ENCODE measurements at places on chromosomes 12 and 14. TPM values are rescaled to one million over a fixed set of nuclear protein-coding genes. Genes with fewer than 3 reads are reported as not detected.
A peak's percentile ranks its signal among the peaks of the same experiment; 100 is the strongest.

GRCh38 chr12:110725267-110725666 lies 17.4 kb downstream of the PPP1CC start:
- no peak for DNase-seq

Gene LALBA
- not detected for polyA plus RNA-seq

DNA sequence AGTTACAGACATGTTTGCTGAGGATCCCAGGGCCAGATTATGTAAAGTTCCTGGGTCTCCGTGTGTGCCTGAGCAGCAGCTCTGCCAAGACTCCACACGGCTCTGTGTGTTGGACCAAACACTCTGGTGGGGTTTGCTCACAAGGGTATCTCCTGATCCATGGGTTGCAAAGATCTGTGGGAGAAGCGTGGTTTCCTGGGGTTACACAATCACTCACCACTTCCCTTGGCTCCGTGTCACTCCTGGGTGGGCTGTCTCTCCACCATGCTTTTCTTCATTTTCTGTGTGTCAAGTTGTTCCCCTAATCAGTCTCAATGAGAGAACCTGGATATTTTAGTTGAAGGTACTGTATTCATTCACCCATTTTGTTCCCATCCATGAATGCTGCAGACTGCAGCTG lies 1088.8 kb downstream of the FSCB start:
- DNase-seq, result no peak

Gene COQ6
- polyA plus RNA-seq, result 49.3 TPM

Gene ZNF84
- 28.3 TPM for polyA plus RNA-seq

DNA sequence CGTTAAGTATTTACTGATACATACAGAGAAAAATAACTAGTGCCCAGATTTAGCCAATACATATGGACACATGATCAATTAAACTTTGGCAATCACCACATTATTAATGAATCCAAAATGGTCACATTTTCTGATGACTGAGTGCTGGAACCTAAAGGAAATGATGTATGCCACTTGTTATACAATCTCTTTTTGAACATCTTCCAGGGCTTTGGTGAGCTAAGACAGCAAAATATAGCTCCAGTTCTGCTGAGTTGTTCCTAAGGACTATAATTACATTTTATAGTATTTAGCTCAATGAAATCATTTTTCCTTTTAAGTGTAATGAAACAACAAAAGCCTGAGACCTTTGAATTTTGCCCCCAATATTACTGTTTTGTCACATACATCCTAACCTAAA lies 329.1 kb upstream of the ATP2B1 start:
- no peak for DNase-seq

DNA sequence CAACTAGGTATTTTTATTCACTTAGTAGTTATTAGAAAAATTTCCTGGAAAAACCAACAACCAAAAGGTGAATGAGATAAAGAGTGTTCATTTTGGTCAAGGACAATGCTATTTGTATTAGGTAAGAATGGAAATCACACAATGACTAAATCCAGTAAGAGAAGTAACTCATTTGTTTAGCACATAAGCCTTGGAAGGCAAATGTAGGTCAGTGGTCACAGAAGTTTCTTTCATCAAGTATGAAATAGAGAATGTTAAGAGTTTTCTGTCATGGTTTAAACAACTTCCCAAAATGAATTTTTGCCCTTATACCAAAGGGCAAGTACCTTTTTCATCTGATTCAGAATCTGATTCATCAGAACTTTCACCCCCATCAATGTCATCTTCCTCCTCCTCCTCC lies 101.7 kb downstream of the KIF21A start:
- DNase-seq, result no peak

Gene KERA
- 16.7 TPM for polyA plus RNA-seq

Gene SMOC1
- 4.2 TPM for polyA plus RNA-seq

Gene CCDC196
- polyA plus RNA-seq, result 0.28 TPM

GRCh38 chr12:76799362-76799761 lies 35.4 kb downstream of the ZDHHC17 start:
- no peak for DNase-seq

DNA sequence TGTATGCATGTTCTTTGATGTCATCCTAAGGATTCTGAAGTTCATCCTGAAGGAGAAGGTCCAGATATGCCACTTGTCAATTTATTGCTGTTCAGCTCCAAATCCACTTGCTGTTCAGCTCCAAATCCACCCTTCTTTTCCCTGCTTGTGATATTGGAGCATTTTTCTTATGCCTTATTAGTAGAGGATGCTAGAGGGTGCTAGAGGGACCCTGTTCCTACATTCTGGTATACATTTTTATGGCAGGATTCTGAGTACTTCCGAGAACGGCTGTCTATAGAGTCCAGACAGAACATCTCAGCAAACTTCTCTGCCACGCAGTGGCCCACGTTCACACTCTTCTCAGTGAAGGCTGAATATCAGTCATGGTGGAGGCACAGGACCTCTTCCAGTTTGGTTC lies 406.7 kb downstream of the NOVA1 start:
- no peak for DNase-seq

- DNase-seq, result no peak
Measured at GRCh38 chr12:132300789-132301722, 28.3 kb downstream of the GALNT9 start.

Gene AMN
- 0.59 TPM for polyA plus RNA-seq

DNA sequence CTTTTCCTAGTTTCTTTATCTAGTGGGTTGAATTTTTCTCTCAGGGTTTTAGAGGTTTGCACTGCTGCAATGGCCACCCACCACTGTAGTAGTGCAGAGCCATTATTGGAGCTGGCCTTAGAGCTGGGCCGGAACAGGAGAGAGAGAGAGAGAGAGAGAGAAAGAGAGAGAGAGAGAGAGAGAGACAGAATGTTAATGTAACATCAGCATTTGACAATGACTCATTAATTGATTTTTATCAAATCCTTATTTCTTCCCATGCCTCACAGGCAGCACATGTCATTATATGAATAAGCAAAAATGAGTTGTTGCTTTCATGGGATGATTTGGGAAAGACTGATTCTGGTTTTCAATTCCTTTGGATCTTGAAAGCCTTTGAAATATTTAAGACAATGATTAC lies 76.3 kb upstream of the PPP4R3A start:
- DNase-seq, result no peak

GRCh38 chr12:55729819-55730818 lies 1.3 kb upstream of the CD63 start:
- no peak for DNase-seq

GRCh38 chr12:121285856-121286255 lies 10.7 kb downstream of the CAMKK2 start:
- no peak for DNase-seq

DNA sequence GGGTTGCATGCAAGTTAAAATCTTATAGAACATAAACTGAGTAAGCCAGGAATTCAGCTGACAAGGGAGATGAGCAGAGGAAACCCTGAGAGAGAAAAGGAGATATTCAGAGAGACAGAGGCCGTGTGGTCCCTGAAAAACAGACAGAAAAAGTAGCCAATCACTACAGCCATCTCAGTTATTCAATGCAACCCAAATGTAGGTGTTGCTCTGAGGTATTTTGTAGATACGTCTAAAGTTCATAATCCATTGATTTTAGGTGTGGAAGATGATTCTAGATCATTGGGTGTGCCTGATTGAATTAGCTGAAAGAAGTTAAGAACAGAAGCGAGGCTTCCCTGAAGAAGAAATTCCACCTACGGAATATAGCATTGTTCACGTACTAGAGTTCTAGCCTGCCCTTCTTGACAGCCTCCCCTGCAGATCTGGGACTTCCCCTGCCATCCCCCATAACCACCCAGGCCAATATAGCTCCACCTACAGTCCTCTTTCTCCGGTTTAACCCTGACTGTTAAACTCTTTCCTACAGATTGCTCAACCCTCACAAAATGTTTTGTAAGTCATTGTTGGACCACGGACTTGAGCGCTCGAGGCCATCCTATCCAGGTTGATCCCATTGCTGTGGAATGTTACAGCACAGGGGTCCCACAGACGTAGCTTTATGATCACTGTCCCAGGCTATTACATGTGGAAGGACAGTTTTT lies 21.7 kb downstream of the AICDA start:
- DNase-seq, result no peak

DNA sequence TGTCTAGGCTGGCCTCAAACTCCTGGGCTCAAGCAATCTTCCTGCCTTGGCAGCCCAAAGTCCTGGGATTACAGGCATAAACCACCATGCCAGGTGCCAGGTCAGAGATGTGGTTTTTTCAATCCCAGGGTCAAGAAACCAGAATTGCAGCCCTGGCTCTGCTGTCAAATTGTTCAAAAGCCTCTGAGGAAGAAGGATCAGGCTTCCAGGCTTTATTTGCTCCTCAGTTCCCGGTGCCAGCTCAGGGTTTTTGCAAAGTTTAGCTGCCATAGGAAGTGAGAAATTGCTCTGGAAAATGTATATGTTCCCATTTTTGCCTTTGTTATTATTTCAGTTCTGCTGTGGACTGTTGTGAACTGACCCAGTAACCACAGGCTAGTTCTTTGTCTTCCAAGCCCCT lies 28.7 kb downstream of the WNT5B start:
- no peak for DNase-seq

Gene CCDC177
- not detected for polyA plus RNA-seq

GRCh38 chr14:84001023-84001422 lies 1528.9 kb upstream of the FLRT2 start:
- DNase-seq, result no peak

- DNase-seq, result no peak
Measured at GRCh38 chr12:48288387-48289268, 62.1 kb downstream of the ZNF641 start.

Gene INTS13
- 25.7 TPM for polyA plus RNA-seq

DNA sequence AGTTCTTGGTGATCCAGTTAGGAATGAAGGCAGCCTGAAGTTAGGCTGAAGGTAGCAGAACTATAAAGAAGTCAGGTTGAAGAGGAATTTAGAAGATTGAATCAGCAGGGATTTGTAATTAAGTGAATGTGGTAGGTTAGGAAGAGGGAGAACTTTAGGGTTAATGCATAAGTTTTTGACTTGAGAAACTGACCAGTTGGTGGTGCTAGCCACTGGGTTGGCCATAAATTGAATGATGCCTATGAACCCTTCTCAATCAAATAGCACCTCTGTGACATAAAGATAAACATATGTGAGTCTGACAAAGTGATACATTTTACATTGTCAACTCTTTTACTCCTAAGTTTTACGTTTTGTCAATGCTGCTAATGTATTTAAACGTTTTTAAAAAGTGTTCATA lies 290.6 kb upstream of the NAV3 start:
- no peak for DNase-seq

Gene ZDHHC22
- 0.30 TPM for polyA plus RNA-seq

DNA sequence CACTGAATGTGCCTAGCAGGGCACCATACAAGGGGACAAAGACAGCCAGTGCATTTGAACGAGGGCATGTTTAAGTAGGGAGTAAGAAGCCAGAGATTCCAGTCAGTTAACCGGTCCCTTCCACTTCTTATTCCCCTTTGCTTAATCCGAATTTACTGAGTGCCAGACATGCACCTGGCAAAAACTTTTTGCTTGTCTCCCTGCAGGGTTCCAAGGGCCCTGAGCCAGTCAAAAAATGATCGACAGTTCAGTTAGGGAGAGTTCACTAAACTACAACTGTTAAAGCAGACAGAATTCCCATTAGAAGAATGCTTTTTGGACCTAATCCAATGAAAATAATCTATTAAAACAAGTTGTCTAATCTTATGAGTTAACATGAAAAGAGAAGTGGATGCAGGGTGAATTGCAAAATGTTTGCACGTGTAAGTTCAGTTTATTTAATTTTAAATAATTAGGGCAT lies 193.8 kb downstream of the TMTC2 start:
- DNase-seq, result no peak

- DNase-seq, result no peak
Measured at GRCh38 chr12:121232163-121232562, 22.2 kb downstream of the P2RX4 start.

Gene PTGR2
- polyA plus RNA-seq, result 8.6 TPM

DNA sequence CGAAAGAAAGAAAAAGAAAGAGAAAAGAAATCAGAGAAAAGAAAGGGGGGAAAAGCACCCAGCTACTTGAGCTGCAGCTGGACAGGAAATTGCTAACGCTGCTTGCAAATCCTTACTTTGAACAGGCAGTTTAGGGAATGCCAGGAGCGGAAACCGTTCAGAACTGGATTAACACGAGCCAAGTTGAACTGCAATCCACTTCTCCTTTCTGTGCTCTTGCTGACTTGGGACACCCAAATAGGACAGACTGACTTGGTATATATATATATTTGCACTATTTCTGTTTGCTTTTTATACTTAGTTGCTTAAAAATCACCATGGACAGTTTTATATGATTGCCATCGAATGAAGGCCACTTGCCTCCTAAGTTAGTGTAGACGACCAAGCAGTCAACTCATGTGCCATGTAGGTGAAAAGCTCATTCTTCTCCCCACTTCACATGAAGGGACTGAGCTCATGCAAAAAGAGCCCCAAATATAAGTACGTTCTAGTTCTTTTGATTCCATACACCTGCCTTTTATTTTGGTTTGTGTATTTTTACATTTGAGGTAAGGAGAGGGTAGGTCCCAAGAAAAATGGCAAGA lies 5.5 kb downstream of the DUSP6 start:
- peak; percentile 73 for DNase-seq

DNA sequence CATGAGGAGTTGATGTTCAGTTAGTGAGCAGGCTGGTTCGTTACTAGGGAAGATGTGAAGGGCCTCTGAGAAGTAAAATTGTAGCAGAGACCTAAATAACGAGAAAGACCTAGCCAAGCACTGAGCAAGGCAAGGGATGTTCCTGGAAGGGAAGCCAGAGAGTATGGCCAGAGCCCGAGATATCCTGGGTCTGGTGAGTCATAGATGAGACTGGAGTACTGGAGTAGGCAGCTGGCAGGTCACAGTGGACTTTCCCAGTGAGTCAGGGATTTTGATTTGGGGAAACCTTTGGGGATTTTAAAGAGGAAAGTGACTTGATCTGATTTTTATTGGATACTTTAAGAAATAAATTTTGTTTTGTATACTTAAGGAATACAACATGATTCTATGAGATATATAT lies 369.0 kb downstream of the DIO2 start:
- DNase-seq, result no peak

Gene RAPGEF3
- 14.0 TPM for polyA plus RNA-seq

GRCh38 chr14:92651106-92651757 lies 97.2 kb downstream of the LGMN start:
- DNase-seq, result no peak

DNA sequence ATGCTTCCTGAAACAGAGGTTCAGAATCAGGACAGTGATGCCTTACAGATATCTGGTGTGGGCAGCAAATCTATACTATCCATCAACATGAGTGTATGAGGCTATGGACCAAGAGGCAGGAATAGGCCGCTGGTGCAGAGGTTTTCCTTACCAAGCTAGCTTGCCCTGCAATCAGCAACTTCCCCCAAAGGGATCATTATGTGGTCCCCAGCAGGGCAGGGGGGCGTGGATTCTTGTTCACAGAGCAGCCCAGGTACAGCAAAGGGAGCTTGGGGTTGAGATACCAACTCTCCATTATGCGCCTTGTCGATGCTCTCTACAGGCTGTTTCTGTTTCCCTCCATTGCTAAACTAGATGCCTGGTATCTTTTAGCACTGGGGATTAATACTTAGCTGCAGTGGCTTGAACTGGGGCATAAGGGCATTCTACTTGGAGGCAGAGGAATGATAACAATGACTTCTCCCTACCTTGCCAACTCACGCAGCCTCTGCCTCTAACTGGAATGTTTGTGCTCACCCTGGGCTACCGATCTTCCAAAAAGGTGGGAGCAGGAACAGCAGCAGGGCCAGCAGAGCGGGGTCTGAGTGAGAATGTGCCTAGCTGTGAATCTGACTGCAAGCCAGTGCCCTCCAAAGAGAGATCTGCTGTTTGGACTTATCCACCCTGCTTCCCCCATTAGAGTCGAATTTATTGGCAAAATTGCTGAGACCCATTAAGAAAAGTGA lies 10.3 kb upstream of the KRT1 start:
- no peak for DNase-seq

Gene TPH2
- polyA plus RNA-seq, result not detected

- peak; percentile 83 for DNase-seq
Measured at GRCh38 chr12:20212658-20213555, 155.4 kb upstream of the PDE3A start.

Gene KCNJ8
- 33.8 TPM for polyA plus RNA-seq

Data from hindlimb muscle (tissue), 1 donor.